ENCODE measurements at places on chromosomes 5 and 9. TPM values are rescaled to one million over a fixed set of nuclear protein-coding genes. Genes with fewer than 3 reads are reported as not detected.

Gene S100Z
- total RNA-seq: not detected

Gene TRIM14
- total RNA-seq: 37.6 TPM

Gene PHF24
- 0.16 TPM for total RNA-seq

GRCh38 chr5:140267201-140267540 lies 35.7 kb downstream of the PFDN1 start:
- no peak overlapping the region for H3K27ac ChIP-seq
- H3K4me1 ChIP-seq: peaks cover 6% of the 10 kb centered on the region
- H3K27me3 ChIP-seq: no peaks in the 10 kb centered on the region
- H3K4me3 ChIP-seq: no peak overlapping the region
- DNase-seq: no peak

- H3K27me3 ChIP-seq: no peaks in the 10 kb centered on the region
- DNase-seq: peak; percentile 91
- H3K4me3 ChIP-seq: peak overlapping the region; percentile 30
- peak overlapping the region; percentile 70 for H3K27ac ChIP-seq
- no peaks in the 10 kb centered on the region for H3K36me3 ChIP-seq
Observed at GRCh38 chr5:92560698-92561401, 1020.2 kb downstream of the NR2F1-AS1 start.

GRCh38 chr9:95018099-95018936 lies 291.8 kb downstream of the AOPEP start:
- H3K36me3 ChIP-seq: peaks cover 53% of the 10 kb centered on the region
- peak overlapping the region; percentile 94 for H3K27ac ChIP-seq
- H3K4me1 ChIP-seq: peaks cover 37% of the 10 kb centered on the region
- peak overlapping the region; percentile 32 for H3K4me3 ChIP-seq
- peak; percentile 98 for DNase-seq
